ENCODE measurements at places on chromosomes 2 and 18.

DNA sequence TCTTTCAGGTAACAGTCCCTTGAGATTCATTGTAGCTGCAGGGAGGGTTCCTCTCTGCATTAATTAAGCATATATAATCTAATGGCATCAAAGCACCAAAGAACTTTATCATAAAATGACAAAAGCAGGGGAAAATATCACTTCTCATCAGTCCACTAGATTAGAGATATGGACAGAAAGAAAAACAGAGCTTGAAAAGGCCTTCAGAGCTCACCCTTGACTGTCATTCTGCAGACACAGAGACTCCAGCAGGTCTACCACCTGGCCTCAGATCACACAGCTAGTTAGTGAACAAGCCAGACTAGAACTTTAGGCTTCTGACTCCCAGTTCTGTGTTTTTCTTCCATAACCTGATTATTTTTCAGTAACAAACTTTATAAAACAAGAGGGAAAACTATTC, 88.5 kb downstream of the FIGN start:
- DNase-seq: no peak

DNA sequence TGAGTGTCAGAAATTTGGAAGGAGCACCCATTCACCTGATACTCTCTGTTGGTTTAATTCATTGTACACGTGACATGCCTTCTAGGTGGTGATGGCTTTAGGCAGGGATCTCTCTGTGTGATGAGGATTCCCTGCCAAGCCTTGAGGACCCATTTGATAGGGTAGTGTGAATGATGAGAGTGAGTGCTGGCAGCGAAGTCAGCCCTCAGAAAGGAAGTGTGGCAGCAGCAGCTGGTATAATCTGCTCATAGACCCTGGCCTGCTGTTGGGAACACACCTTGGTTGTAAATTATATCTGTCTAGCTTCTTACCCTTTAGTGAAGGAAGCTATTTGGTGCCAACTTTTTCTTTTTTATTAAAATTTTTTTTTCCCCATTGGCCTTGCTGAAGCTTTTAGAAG, 164.5 kb downstream of the HAUS1 start:
- DNase-seq: no peak

DNA sequence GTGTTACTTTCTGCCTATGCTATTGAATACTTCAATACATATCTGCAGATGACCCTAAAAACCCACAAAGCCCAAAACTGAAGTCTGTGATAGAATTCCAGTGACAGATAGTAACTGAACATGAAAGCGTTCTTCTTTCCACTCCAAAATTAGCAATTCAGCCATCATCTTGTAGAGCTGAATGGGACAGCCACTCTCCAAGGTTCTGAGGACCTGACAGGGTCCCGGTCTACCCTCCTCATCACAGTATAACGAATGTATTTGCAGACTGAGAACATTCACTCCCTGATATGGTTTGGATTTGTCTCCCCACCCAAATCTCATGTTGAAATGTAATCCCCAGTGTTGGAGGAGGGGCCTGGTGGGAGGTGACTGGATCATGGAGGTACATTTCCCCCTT, 189.5 kb downstream of the MTCL1 start:
- DNase-seq: no peak

DNA sequence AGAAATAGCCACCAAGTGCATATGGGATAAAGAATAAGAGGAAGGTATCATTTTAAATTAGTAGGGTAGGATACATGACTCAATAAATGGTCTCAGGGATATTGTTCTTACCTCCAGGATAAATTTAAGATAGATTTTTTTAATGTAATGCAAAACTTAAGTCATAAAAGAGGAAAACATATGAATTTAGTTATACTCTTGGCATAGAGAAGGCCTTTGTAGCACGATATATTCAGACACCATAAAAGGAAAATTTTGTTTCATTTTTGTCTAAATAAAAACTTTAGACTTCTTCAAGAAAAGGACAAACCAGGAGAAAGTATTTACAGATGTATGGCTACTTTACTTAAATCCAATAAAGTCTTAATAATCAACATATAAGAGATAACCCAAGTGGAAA, 78.5 kb upstream of the CAB39 start:
- no peak for DNase-seq

GRCh38 chr2:35378791-35379190, 976.8 kb upstream of the CRIM1 start:
- no peak for DNase-seq

DNA sequence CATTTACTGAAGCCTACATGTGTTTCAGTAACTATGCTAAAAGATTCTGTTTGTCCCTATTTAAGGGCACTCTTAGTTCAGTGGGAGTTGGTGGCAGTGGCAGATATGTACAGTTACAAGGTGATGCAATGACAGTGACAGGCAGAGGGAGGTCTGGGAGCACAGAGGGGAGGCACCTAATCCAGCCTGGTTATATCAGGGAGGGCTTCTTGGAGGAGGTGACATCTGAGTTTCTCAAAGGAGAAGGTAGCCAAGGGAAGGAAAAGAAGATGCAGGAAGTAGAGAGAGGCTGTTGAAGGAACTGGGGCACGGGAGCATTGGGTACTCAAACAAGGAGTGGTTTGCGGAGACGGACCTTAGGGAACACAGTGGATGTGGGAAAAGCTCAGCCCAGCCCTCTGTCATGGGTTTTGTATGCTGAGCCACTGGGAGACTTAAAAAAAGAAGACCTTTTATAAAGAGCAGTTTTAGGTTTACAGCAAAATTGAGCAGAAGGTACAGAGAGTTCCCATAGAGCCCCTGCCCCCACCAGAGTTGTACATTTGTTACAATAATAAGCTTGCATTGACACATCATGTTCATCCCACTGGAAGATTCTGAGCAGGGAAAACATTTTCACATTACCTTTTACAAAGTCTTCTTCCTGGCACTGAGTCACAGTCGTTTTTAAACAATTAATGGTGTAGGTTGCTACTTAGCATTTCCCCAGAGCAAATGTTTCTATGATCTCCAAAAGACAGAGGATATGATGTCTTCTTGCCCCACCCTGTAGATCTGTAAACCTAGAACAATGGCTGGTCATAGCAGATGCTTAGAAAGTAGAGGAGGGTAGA, 83.0 kb upstream of the TAF1B start:
- no peak for DNase-seq

DNA sequence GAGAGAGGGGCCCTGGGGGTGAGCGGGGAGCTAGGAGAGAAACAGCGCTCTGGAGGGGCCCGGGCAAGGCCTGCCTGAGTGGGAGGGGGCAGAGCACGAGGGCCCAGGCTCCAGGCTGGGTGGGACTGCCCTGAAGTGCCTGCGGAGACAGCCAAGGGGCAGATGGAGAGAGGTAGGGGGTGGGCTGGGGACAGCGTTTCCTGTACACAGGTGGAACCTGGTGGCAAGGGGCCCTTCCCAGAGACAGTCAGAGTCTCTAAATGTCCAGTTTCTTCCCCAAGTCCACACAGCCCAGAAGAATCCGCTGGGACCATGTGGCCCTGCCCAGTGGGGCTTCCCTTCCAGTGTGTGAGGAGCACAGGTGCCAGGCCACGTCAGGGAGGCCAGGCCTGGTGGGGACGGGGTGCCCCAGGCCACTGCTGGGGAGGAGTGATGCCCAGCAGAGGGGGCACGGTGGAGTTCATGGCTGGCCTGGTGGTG, 1.7 kb upstream of the GPR35 start:
- peak; percentile 2 for DNase-seq

DNA sequence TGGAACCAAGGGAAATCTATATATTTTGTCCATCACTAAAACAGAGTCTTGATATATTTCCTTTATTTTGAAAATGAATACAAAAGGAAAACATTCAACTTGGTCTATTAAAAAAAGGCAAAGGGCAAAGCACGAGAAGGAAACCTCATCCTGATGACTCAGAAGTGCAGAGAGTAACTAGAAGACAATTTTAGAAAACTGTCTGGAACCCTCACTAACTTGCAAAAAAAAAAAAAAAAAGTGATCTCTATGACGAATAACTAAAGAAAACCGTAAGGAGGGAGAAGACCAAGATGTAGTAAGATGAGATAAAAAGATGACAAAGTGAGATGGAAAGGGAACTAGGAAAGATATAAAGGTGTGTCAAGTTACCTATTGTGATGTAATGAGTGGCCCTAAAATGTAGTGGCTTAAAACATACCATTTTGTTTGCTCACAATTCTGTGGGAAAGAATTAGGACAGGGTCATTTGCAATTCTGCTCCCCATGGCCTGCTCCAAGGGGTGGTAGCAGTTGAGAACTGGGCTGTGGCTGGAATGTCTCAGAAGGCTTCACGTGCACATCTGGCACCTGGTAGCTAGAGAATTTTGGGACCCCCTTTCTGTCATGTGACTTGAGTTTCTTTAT, 303.0 kb downstream of the DYSF start:
- DNase-seq: no peak

- DNase-seq: no peak
These were observed 243.1 kb upstream of the SETBP1 start for GRCh38 chr18:44437603-44438002.

- DNase-seq: no peak
These were observed 26.0 kb downstream of the MAP3K20 start for GRCh38 chr2:173101687-173102086.

DNA sequence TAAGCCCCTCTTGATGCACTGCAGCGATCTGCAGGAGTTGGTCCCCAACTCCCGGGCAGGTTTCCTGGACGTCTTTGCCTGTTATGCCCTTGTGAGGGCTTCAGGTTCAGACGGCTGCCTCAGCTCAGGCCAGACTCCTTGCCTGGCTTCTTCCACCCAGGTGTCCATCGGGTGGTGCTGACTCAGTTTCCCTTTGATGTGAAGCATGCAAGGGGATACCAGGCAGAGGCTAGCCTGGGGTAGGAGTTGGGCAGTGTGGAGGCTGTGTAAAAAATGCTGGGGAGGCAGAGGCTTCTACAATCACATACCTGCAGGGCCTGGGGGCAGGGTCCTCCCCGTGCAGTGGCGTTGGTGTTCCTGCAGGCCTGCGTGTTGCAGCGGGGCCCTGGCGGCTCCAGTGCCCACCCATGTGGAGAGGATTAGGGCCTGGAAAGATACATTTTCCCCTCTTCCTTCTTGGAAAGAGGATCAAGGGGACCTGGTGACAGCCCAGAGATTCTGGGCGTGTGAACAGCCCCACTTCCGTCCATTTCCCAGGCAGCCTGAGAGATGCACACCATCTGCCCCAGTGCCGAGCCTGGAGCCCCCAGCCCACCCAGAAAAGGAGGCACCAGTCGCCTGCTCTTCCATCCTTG, 338.3 kb downstream of the DYSF start:
- no peak for DNase-seq

GRCh38 chr2:201600906-201601305, 42.4 kb downstream of the TMEM237 start:
- DNase-seq: no peak

GRCh38 chr2:216231867-216232266, 122.7 kb downstream of the XRCC5 start:
- no peak for DNase-seq

DNA sequence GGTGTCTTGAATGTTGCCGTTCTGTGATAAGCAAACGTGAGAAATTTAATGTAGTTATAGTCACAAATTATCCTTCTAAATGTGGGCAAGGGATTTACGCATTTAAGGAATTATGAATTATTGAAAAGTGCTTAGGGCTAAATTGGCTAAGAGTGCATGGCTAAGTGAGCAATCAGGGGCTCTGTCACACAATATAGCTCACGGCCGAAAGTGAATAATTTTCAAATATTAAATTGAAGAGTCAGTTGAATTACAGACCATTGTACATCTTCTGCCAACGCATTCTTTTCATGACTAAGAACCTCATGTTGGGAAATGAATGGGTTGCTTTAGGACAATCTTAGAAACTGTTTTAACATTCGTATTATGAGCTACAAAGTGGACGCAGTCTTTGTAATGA, 1832.9 kb upstream of the LRRTM1 start:
- DNase-seq: no peak
